Omental fat pad (tissue), 4 donors: ENCODE measurements at places on chromosomes 3 and 15. TPM values are rescaled to one million over a fixed set of nuclear protein-coding genes. Genes with fewer than 3 reads are reported as not detected.

- no peak for DNase-seq
Measured at GRCh38 chr15:90266485-90266884, 1.0 kb downstream of the NGRN start.

DNA sequence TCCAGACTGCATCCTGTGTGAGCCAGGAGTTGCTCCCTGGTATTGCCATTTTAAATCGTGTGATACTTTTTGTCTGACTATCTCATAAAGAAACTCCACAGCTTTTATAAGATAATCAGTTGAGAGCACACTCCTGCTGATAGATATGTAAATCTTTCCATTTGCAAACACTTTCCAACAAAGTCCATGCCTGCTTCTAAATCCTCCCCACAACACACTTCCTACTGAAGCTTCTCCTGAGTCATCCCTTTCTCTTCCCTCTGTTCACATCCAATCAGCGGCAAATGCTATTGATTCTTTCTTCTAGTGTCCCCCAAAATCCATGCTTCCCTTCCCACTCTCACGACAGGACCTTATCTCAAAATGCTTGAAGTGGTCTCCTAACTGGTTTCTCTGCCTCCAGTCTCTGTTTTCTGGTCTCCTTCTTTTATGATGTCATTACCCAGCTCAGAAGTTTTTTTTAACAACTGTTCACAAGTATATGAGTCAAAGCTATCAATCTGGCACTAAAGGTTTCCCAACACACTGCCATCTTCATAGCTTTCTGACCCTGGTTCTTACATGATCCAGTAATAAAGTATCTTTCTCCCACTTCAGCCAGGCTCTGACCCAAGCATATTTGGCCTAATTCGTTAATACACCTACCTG lies 4.5 kb upstream of the WWTR1 start:
- no peak for DNase-seq

DNA sequence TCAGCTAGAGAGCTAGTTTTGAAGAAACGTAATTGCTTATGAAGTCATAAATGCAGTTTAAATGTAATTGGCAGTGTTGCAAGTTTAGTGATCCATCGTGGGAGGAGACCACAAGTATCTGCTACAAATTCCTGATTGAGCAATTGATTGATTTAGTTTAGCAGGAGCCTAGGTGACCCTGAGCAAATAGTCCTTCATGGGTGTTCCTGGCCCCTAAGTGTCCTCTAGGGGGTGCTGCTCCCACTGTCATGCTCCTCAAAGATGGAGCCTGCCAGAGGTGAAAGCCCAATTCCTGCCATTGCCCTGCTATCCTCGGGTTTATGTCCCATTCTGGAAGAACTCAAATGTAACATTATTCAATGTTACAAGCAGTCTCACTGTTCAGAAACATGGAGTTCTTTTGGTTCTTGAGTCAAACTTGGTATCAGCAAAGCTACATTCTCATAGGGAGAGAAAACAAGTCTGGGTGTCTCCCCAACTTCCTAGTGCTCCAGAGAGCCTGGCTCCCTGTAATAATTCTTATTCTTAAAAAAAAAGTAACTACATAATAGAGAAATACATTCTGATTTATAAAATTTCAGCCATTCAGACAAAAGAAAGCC lies 29.8 kb upstream of the SENP5 start:
- DNase-seq, result peak; percentile 38

GRCh38 chr3:139561959-139562676 lies 22.6 kb upstream of the RBP1 start:
- no peak for DNase-seq

GRCh38 chr3:107772016-107772415 lies 249.3 kb downstream of the BBX start:
- no peak for DNase-seq

- DNase-seq, result no peak
Measured at GRCh38 chr3:190558316-190558715, 44.4 kb downstream of the IL1RAP start.

- no peak for DNase-seq
Measured at GRCh38 chr15:69061414-69061842, 46.9 kb downstream of the NOX5 start.

- no peak for DNase-seq
Measured at GRCh38 chr3:17983106-17983505, 240.7 kb upstream of the TBC1D5 start.

- DNase-seq, result no peak
Measured at GRCh38 chr3:46517016-46517783, 19.4 kb downstream of the RTP3 start.

- no peak for DNase-seq
Measured at GRCh38 chr3:190645932-190646460, 132.1 kb downstream of the IL1RAP start.

- DNase-seq, result no peak
Measured at GRCh38 chr15:69403594-69403993, 10.6 kb upstream of the KIF23 start.

DNA sequence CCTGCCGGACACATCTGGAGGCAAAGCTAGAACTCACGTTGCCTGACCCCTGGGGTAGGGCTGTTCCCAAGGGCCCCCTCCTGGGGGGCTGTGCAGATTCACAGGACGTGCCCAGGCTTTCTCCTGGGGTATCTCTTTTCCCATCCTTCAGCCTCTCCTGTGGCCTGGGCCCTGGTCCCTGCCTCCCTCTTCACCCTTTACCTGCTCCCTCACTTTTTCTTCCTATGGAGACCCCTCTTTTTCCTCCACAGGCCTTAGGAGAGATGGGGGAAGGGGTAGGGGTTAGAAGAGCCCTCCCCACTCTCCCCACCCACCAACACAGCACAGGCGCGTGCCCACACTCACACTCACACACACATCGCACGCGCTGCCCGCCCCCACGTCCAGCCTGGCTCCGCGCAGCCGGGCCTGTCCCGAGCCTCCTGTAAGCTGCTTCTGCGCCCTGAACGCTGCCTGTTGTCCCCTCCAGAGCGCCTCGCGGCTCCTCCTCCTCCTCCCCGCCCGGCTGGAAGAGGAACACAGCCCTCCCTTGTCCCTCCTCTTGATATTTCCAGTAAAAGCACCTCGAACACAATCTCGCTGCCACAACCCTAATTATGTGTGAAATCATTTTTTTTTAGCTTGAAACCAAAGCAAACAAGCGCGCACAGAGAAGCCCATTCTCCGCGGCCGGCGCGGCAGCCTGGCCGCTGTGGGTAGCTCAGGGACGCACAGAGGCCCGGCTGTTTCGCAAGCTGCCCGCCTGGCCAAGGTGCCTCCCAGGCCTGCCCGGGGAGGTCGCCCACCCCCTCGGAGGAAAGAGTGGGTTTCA lies 33.9 kb upstream of the ACAN start:
- no peak for DNase-seq

DNA sequence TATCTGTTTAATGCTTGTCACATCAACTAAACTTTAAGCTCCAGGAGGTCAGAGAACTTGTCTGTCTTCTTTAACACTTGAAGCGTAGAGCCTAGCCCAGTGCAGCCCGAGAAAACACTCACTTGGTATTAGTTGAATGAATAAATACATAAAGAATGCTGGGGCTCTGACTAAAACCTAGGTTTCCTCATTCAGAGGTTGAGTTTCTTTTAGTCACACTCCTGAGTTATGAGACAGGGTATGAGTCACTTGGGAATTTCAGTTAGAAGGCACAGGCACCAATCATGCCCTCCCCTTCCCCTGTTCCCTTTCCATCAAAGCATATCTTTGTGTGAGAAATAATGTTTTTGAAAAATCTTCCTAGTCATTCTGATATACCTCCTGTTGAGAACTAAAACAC lies 589.8 kb upstream of the DPPA4 start:
- no peak for DNase-seq

DNA sequence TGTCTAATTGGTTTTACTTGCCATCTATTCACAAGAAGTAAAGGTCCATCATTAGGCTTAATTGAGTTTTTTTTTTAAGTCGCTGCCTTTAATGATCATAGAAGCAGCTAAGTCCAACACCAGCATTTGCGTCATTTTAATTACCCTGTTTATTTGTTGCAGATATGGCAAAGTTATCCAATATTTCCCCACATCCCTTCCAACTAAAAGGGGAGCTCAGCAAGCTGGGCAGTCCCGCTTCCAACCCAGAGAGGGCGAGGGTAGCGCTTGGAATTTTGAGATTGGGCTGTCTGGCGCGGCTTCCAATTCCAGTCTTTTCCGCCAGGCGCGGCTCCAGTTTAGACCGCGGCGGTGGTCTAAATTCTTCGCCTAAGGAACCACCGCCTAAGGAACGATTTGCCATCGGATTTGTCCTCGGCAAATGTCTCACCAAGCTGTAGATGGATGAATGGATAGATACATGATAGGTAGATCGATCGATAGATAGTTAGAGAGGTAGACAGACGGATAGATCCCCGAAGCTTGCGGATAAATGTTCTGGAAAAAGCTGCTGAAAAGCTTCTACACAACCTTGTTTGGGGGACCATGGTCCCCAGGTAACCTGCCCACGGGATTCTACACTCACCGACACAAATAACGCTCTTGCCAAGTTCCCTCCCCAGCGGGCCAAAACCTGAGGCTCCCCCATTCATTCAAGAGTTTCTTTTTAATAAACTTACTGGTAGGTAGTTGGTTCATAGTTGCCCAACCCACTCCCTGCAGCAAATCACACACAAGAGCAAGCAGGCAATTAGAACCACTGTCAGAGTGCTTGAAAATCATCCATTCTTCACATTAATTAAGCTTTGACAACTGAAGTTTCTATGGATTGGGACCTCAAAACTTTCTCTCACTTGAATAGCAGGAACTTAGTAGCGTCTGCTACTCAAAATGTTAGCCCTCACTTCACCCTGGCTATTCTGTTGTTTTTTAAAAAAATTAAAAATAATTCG lies 49.1 kb downstream of the ZIC4 start:
- no peak for DNase-seq

- DNase-seq, result no peak
Measured at GRCh38 chr3:181292984-181293383, 303.4 kb upstream of the DNAJC19 start.

DNA sequence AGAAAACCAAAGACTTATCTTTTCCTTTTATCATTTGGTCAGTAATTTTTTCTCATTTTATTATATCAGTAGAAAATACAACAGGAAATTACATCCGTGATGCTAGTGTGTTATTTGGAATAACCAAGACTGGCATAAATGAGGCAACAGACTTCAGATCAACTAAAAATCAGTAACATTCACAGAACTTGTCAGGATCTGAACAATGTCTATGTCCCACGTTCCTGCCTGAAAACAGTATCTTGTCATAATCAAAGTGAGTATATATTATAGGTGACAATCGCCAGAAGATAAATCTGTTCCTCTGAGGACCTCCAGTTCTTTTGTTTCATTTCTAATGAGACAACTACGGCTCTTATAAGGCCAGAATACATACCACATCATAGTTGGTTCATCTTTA lies 41.8 kb downstream of the MYH15 start:
- DNase-seq, result no peak

- no peak for DNase-seq
Measured at GRCh38 chr3:45526441-45526840, 68.1 kb upstream of the LIMD1 start.

GRCh38 chr3:186789554-186790260 lies 6.3 kb downstream of the EIF4A2 start:
- no peak for DNase-seq

DNA sequence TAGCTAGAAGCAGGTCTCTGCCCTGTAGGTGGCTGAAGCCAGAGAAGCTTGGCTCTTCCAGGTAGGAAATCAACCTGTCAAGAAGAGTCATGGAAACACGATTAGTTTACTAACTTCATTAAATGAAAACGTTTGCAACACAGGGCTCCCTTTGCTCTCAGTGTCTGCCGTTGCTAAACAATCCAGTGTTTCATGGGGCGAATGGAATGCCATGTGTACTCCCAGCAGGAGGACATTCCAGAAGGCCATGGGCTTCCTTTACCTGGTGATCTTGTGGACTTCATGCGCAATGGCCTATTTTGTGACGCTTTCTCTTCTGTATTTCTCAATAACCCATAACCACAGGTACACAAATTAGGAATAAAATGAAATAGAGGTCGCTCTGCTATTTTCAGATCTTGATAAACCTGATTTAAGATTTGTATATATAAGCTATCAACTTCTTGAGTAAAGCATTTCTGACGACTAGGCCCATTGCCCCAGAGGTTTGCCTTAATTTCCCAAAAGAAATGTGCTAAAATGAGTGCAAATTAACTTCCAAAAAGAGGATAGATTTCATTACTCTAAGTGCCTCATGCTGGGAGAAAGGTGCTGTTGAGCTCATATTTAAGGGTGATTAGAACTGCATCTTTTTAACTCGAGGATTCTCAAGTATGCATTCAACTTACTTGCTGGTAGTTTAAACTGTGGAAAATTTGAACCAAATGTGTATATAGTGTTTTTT lies 171.0 kb downstream of the EPHA3 start:
- DNase-seq, result no peak

DNA sequence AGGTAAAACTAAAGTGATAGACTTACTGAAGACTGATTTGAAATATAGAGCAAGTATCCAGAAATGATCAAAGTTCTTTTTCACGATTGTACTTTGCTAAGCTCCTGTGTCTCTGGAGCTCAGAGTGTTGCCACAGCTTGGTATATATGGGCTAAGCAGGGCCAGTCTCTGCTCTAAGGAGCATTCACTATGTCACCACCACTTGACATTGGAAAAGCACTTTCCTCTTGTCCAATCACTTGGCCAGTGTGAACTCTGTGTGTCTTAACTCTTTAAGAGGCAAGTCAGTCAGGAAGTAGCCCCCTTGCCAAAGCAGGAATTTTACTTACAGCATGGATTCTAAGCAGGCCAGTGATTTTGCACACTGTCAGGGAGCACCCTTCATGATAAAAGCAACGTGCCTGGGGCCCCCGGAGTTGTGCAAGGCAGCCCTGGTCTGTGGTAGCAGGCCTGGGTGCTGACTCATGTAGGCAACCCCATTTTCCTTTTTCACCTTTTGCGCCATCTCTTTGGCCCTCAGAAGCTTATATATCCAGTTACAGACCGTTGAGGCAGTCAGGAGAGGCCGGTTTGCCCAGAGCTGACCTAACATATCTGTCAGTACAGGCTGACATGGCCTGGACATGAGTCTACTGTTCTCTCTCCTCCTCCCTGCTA lies 73.0 kb downstream of the HCN4 start:
- no peak for DNase-seq

GRCh38 chr15:67372986-67373675 lies 118.5 kb downstream of the IQCH start:
- DNase-seq, result no peak

DNA sequence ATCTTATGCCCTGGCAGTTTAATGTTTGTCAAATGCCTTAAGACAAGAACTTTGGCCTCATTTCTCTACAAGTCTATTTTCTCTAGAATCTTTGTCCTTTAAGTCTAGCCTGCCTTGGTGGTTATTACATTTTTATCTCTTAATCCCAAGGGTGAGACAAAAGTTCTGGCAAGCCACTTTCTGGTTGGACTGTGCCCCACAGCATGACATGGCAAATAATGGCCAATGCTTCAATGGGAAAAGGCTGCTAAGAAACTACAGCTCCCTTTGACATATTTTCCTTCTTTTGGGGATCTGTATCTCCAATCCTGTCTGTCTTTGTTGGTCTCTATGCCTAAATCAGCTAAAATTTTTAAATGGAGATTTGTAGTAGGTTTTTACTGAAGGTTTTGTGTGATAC lies 181.6 kb upstream of the MBNL1 start:
- no peak for DNase-seq

GRCh38 chr3:49593041-49593440 lies 38.8 kb downstream of the BSN start:
- DNase-seq, result no peak

The IL5RA gene
- 0.36 TPM for total RNA-seq

The NRROS gene
- total RNA-seq, result 18.2 TPM

The FMN1 gene
- 27.7 TPM for total RNA-seq

The THRB gene
- total RNA-seq, result 18.6 TPM

The UCN2 gene
- total RNA-seq, result 0.28 TPM

The PIF1 gene
- total RNA-seq, result 1.4 TPM

The CCDC39 gene
- total RNA-seq, result 0.38 TPM

The BCL6 gene
- total RNA-seq, result 323 TPM

The C3orf49 gene
- not detected for total RNA-seq

The SLC2A2 gene
- total RNA-seq, result not detected

The C15orf61 gene
- 6.0 TPM for total RNA-seq

The CRELD1 gene
- total RNA-seq, result 27.1 TPM

The SCN5A gene
- 0.79 TPM for total RNA-seq
